Fibroblast of lung (primary cell): ENCODE measurements at places on chromosomes 12 and 14.

GRCh38 chr12:49893753-49894750 is 9.6 kb downstream of the FAIM2 start:
- peak; percentile 11 for DNase-seq

- peak; percentile 36 for DNase-seq
Observed at GRCh38 chr12:100867639-100868393, 73.2 kb downstream of the ANO4 start.

DNA sequence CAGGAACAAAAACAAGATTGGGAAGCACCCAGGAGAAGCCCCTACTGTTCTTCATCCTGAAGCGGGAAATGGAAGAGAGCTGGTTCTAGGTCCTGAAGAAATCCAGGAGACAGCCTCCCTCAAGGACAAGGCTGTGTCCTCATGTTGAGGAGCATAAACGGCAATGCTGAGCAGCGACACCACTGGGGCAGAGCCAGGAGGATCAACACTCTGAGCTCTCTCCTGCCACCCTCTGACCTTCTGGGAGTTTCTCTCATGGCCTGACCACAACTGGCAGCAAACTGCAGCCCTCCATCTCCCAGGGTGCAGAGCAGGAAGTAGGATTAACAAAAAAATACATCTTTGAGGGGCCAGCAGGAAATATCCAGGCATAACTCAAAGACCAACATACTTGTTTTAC is 1292.2 kb upstream of the TMEM132C start:
- DNase-seq: no peak

GRCh38 chr14:68286667-68287066 is 467.1 kb downstream of the RAD51B start:
- peak; percentile 17 for DNase-seq
